ENCODE measurements at places on chromosomes 12 and 14.
A peak's percentile ranks its signal among the peaks of the same experiment; 100 is the strongest.

DNA sequence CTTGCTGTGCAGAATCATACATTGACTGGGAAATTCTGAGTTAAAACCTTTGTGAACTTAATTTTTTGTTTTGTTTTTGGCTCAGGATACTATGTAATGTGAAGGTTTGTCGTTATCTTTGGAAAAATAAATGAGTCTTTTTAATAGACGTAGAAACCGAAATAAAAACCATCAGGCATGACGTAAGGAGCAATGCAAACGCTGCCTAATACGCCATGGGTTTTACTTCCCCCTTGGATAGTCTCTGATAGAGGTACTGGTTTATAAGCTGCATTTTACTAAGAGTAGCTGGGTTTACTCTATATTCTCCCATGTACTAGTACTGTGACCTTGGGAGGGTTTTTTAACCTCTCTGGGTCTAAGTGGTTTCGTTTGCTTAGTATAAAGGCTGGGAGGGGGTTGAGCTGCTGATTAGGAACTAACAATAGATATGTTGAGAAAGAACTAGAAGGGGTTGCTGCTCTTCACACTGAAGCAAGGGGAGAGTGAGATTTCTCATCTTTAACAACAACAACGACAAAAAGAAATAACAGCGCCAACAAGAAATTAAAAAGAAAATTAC lies 66.8 kb upstream of the SLCO1C1 start:
- H3K4me1 ChIP-seq = peaks cover 30% of the 10 kb centered on the region
- no peak for DNase-seq
- H3K36me3 ChIP-seq = no peaks in the 10 kb centered on the region
- peak overlapping the region; percentile 73 for H3K27ac ChIP-seq
- H3K27me3 ChIP-seq = no peaks in the 10 kb centered on the region
- peak overlapping the region; percentile 48 for H3K4me3 ChIP-seq

GRCh38 chr12:54053003-54053750 lies 458 bp upstream of the HOXC4 start:
- no peaks in the 10 kb centered on the region for H3K27me3 ChIP-seq
- peaks cover 18% of the 10 kb centered on the region for H3K4me1 ChIP-seq
- no peak for DNase-seq
- H3K4me3 ChIP-seq = peak overlapping the region; percentile 75
- H3K27ac ChIP-seq = peak overlapping the region; percentile 40
- H3K36me3 ChIP-seq = no peaks in the 10 kb centered on the region

GRCh38 chr12:64621257-64621942 lies 11.1 kb downstream of the RASSF3 start:
- H3K27ac ChIP-seq = peak overlapping the region; percentile 80
- H3K27me3 ChIP-seq = no peaks in the 10 kb centered on the region
- H3K4me3 ChIP-seq = peak overlapping the region; percentile 30
- no peaks in the 10 kb centered on the region for H3K36me3 ChIP-seq

GRCh38 chr12:131153956-131154355 lies 200.2 kb downstream of the ADGRD1 start:
- H3K4me3 ChIP-seq = no peak overlapping the region
- H3K27me3 ChIP-seq = no peaks in the 10 kb centered on the region
- H3K36me3 ChIP-seq = no peaks in the 10 kb centered on the region
- H3K27ac ChIP-seq = no peak overlapping the region

GRCh38 chr12:3772380-3772779 lies 19.5 kb upstream of the CRACR2A start:
- H3K27ac ChIP-seq = no peak overlapping the region
- H3K4me1 ChIP-seq = no peaks in the 10 kb centered on the region
- no peaks in the 10 kb centered on the region for H3K27me3 ChIP-seq
- no peaks in the 10 kb centered on the region for H3K36me3 ChIP-seq

DNA sequence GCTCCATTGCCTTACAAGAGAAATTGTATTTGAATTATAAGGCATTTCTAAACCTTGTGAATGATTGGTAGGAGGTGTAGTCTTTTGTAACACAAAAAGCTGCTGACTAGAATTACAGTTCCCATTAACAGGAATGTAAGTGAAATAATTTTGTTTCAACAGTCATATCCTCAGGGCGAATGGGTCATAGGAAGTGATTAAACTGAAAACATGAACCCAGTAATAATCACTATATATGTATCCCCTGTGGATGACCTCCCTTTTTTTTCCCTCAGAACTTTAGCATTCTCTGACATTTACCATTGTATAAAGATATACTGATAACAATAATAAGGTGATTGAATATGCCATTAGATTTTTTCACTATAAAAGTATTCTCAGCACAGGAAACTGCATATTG lies 312.3 kb downstream of the ATP23 start:
- no peak overlapping the region for H3K4me3 ChIP-seq
- H3K27me3 ChIP-seq = no peaks in the 10 kb centered on the region
- no peak overlapping the region for H3K27ac ChIP-seq
- no peak for DNase-seq

DNA sequence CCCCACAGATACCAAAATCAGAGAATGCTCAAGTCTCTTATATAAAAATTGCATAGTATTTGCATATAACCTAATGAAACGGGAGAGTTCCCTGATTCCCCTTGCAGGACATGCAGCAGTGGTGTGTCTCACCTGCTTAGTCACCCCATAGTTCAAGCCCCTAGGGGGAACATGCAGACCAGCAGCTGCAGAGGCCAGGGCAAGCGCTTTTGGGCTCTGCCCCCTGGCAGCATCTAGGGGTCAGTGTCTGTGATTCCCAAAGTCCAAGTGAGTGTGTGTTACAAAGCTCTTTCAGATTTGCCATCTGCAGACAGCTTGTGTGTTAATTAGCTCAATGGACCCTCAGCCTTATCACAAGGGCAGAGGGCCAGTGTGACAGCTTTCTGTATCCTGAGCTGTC lies 110.1 kb downstream of the DNAI7 start:
- no peaks in the 10 kb centered on the region for H3K27me3 ChIP-seq
- no peak overlapping the region for H3K4me3 ChIP-seq
- no peaks in the 10 kb centered on the region for H3K36me3 ChIP-seq

DNA sequence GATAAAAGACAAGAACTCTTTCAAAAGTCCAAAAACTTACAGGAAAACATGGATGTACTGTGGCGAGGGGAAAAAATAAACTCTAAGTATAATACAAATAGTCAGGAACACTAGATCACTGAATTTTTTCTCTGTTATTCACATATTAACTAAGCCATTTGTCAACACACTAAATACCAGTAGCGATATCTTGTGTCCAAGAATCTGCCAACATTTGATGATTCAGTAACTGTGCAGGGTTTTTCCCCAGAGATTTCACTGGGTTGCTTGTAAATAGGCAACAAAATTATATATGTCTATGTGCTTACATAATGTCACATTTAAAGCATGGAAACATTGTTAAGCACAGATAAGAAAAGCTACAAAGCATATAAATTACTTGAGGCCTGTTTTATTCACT lies 205.9 kb downstream of the KIF21A start:
- no peak for DNase-seq
- no peak overlapping the region for H3K27ac ChIP-seq
- no peaks in the 10 kb centered on the region for H3K4me1 ChIP-seq

GRCh38 chr12:109949089-109949488 lies 47.1 kb downstream of the GIT2 start:
- no peak for DNase-seq
- H3K27me3 ChIP-seq = no peaks in the 10 kb centered on the region
- peaks cover 6% of the 10 kb centered on the region for H3K36me3 ChIP-seq
- no peak overlapping the region for H3K4me3 ChIP-seq
- peaks cover 35% of the 10 kb centered on the region for H3K4me1 ChIP-seq
- peak overlapping the region; percentile 76 for H3K27ac ChIP-seq

DNA sequence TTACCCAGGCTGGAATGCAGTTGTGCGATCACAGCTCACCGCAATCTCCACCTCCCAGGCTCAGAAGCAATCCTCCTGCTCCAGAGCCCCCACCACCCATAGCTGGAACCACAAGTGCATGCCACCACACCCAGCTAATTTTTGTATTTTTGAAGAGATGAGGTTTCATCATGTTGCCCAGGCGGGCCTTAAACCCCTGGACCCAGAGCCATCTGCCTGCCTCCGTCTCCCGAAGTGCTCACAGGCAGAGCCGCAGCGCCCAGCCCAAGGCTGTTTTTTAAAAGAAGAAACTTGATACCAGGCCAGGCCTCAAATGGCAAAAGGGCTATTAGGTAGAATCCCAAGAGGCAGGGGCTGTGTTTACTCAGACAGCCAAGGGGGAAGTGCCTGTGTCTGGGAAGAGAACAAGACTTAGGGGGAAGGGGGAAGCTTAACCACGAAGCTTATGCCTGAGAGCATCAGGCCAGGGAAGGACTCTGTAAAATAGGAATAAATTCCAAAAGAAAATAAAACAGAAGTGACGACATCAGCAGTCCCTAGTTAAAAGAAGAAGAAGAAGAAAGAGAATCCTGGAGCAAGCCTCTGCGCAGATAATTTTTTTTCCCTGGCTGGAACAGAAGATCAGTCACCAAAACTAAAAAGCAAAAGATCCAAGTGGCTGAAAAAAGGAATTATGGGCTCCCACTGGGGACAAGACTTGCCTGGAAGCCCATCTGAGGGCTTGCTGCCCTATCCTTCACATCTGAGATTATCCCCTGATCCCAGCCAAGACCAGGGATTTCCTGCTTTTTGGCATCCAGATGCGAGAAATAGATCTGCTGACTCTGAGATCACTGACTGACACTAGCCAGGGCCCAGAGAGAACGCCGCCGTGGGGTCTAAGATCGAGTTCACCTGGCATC lies 170.5 kb downstream of the NDUFA12 start:
- no peak for DNase-seq
- H3K36me3 ChIP-seq = no peaks in the 10 kb centered on the region
- no peaks in the 10 kb centered on the region for H3K4me1 ChIP-seq

- no peaks in the 10 kb centered on the region for H3K4me1 ChIP-seq
- no peak overlapping the region for H3K4me3 ChIP-seq
- no peak overlapping the region for H3K27ac ChIP-seq
- H3K36me3 ChIP-seq = no peaks in the 10 kb centered on the region
Measured at GRCh38 chr12:7642876-7643309, 22.8 kb downstream of the APOBEC1 start.

DNA sequence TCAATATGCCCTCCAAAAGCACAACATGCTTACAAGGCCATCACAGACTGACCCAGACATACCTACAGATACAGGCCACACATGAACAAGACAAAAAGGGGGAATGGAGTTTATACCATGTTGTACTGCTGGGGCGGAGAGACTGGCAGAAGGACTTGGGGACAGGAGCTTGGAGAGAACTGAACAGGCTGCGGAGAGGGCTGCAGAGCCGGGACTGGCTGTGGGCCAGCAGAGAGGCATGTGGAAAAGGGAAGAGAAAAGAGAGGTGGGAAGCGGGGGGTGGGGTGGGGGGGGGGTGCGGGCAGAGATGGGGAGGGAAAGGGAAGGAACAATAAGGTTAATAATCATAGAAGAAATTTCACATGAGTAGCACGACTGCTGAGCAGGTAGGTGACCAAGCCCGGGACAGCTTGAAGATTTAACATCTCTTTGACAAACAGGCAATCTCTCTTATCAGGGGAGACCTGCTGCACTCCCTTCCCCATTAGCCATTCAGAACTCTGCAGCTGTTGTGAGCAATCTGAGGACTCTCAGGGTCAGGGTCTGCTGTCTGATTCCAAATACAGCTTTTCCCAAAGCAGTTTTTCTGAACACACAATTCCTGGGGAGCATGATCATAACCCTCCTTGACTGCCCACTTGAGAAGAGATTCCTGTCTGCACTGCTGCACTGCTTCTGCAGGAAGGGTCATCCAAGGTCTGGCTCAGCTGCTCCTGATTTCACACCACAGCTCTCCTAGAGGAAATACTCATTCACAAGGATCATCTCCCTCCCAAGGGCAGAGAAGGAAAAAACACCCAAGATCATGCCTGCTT lies 21.6 kb upstream of the STAC3 start:
- DNase-seq = no peak
- peaks cover 38% of the 10 kb centered on the region for H3K36me3 ChIP-seq
- H3K27ac ChIP-seq = no peak overlapping the region
- no peaks in the 10 kb centered on the region for H3K27me3 ChIP-seq

GRCh38 chr14:23071921-23072539 lies 14.7 kb upstream of the CDH24 start:
- peaks cover 31% of the 10 kb centered on the region for H3K4me1 ChIP-seq
- no peaks in the 10 kb centered on the region for H3K27me3 ChIP-seq
- H3K36me3 ChIP-seq = peaks cover 47% of the 10 kb centered on the region
- peak overlapping the region; percentile 90 for H3K4me3 ChIP-seq
- peak overlapping the region; percentile 78 for H3K27ac ChIP-seq

DNA sequence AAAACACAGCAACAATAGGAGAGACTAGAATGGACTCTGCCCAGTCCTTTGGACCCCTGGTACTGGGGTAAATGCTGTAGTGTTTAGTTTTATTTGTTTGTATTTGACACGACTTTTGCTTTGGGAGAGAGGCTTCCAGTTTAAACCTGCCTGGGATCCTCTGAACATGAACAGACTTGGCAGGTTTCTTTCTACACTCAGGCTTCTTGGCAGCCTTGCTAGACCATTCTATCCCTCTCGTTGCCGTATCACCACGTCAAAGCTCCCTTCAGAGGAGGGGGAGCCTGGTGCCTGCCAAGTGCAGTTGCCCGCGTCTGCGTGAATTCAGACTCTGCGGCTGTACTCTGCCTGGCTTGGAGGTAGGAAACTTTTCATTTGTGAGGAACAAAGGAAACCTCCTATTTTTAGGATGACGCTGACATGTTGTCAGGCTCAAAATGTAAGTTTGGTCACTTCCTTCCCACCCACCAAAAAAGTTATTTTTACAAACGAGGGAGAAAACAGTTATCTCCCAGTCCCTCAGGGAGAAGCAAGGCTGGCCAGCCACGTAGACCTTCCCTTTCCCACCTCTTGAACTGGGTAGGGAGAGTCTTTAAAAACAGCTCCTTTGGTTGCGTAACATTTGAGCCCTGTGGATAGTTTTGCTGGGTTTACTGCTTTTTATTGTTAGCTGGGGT lies 25.9 kb downstream of the CD9 start:
- peaks cover 6% of the 10 kb centered on the region for H3K36me3 ChIP-seq
- peak overlapping the region; percentile 92 for H3K27ac ChIP-seq
- peaks cover 75% of the 10 kb centered on the region for H3K4me1 ChIP-seq
- H3K27me3 ChIP-seq = no peaks in the 10 kb centered on the region

DNA sequence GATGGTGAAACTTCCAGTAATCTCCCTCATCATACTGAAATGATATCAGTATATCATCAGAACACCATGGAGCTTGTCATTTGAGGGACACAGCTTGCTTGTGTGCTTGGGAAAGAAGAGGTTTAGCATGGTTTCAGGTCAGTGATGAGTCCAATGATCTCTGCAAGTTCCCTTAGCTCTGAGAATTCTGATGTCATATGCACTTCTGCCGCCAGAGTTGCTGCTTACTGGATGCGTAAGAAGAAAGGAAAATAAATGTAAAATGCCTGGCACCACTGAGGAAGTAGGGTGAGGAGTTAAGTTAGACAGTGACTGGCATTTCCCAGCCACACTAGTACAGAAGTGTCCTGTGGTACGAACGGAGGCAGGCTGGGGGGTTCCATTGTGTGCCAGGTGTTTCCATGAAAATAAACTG lies 22.6 kb downstream of the PRKCH start:
- no peaks in the 10 kb centered on the region for H3K36me3 ChIP-seq
- H3K4me3 ChIP-seq = no peak overlapping the region
- H3K4me1 ChIP-seq = no peaks in the 10 kb centered on the region

- H3K27me3 ChIP-seq = no peaks in the 10 kb centered on the region
- DNase-seq = no peak
- no peak overlapping the region for H3K4me3 ChIP-seq
- H3K4me1 ChIP-seq = no peaks in the 10 kb centered on the region
Measured at GRCh38 chr14:85618978-85619377, 89.0 kb downstream of the FLRT2 start.

GRCh38 chr12:46373301-46374296 lies 1.0 kb upstream of the SLC38A2 start:
- peak overlapping the region; percentile 99 for H3K27ac ChIP-seq
- H3K27me3 ChIP-seq = no peaks in the 10 kb centered on the region
- peaks cover 22% of the 10 kb centered on the region for H3K36me3 ChIP-seq
- H3K4me3 ChIP-seq = peak overlapping the region; percentile 95
- H3K4me1 ChIP-seq = peaks cover 27% of the 10 kb centered on the region
- no peak for DNase-seq

Data from thoracic aorta (tissue), 2 donors.